ENCODE measurements at places on chromosomes 3 and 15.

- no peak for DNase-seq
These were observed 3.2 kb upstream of the GPR171 start for GRCh38 chr3:151206201-151206600.

- peak; percentile 78 for DNase-seq
These were observed 27.2 kb upstream of the TNFSF10 start for GRCh38 chr3:172550347-172550943.

DNA sequence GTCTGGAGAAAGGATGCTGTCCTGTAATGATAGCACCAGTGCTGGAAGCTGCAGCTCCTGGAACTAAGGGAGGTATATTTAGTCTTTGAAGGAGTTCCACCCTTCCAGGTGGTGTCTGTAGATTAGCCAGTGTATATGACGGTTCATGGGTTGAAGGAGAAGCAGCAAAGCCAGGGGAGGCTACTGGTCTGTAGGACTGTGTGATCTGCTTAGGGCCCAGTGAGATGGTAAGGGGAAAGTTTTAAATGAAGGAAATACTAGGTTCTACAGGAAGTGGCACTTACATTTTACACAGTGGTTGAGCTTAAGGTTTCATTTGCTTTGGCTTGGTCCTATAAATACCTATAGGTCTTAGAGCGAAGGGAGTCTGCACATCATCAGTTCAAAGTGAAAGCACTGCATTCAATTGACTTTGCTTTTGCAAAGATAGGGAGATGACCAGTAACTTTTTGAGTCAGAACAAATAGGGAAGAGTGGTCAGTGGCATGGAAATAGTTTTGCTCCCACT, 5.6 kb downstream of the SLC25A38 start:
- DNase-seq, result no peak

GRCh38 chr3:142896201-142896755, 7.4 kb upstream of the PCOLCE2 start:
- DNase-seq, result no peak

- DNase-seq, result no peak
These were observed 317.8 kb upstream of the AGTR1 start for GRCh38 chr3:148379763-148380382.

DNA sequence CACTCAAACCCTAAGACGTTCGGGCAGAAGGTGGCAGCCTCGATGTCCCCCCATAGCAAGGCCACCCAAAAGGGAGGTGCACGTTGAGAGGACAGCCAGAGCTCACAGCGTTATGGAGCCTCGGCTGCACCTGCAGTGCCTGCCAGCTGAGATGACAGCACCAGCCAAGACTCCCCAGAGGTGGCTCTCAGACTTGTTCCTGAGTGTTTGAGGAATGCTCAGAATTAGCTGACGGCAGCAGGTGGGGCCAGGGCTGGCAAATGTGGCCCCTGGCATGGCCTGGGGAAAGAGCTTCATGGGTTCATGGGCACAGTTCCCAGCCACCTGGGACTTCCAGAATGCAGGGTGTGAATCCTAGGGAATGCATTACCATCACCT, 177.8 kb downstream of the KLF13 start:
- no peak for DNase-seq

DNA sequence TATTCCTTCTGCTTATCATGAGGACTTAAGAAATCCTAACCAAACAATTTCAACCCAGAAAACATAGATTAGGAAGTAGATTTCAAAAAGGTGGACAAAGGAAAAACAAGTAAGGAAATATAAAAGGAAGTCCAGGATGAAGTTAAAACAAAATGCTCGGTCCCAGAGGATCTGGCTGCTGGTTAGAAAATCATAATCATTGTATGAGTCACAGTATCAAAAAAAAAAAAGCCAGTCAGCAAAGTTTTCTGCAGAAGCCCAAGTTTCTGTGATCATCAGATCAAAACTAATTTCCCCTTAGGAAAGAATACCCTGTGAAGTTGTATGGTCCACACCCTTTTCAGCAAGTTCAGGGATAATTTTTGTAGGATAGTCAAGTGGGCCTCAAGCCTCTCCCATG, 43.0 kb upstream of the LRTM1 start:
- DNase-seq, result no peak

- DNase-seq, result peak; percentile 59
These were observed 4.6 kb upstream of the SIN3A start for GRCh38 chr15:75455982-75456531.

GRCh38 chr3:146421819-146422759, 47.3 kb downstream of the PLSCR2 start:
- no peak for DNase-seq

GRCh38 chr3:12423918-12424630, 60.2 kb upstream of the TSEN2 start:
- DNase-seq, result no peak

GRCh38 chr3:38575279-38575843, 74.1 kb downstream of the SCN5A start:
- no peak for DNase-seq

DNA sequence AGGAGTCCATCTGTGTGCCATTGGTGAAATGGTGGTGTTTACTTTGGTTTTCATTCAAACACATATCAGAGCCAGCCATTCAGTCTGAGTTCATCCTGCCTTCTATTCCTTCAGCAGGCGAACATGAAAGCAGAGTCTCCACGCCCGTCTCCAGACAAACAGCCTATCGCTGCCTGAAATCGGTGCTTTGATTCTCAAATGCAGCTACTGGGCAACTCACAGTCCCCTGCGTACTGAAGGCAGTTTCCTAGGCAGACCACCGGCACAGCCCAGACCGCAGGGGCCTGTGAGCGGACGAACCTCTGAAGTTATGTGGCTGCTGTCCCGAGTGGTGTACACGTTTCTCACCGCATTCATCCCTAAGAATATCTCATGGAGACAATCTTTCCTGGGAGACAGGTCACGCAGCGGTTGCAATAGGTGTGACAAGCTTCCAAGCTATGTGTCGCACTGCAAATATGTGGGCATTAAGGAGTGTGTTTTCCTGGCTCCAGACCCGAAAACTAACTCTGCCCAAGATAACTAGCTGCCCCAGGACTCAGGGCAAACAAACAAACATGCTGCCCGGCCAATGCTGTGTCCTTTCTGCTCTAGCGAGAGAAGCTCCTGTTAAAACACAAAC, 16.9 kb upstream of the RYR3 start:
- DNase-seq, result no peak

DNA sequence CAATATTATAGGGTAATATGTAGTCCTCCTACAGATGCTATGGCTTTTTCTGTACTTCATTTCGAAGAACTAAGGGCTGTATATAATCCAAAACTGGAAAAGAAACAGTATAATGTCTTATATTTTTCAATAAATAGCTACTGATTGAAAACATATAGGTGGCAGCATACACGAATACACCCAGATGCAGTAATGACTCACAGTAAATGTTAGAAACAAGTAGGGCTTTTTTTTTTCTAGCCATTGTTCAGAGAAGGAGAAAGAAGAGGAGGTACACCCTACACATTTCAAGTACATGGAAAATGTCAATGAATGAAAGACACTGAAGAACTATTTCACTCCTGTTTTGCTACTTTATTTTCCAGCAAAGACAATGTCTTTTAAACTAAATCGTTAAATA, 9.4 kb downstream of the DAZL start:
- no peak for DNase-seq

DNA sequence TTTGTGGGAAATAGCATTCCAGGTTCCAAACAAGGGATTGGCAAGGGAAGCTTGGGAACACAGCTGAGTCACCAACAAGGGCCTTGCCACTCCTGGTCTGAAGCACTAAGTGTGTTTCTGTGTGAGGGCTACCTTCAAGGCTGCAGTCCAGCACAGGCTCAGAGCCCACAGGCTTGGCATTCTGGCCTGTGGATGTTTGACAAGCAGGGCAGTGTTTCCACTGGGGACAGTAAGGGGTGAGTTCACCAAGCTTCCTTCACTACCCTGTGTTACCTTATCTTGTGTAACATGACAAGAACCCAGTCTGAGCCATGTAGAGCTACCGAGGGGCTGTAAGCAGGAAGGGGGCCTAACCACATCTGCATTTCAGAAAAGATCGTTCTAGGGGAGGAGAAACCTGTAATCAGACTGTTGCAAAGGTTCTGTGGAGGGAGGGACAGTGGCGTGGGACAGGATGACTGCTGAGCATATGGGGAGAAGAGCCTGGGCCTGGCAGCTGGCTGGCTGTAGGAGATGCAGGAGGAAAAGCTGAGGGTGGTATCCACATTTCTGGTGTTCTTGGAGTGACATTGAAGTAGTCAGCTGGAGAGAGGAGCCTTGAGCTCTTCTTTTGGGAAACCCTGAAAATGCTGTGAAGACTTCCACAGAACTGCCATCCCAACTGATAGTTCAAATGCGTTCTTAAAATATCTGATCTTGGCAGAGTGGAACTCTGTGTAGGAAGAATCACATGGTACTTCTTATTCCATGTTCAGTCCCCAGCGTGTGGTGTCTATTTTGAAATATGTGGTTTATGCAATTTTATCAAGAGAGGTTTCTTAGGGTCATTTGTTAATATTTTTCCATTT, 61.3 kb downstream of the CTDSPL start:
- DNase-seq, result no peak

GRCh38 chr15:64921711-64922110, 10.0 kb downstream of the ANKDD1A start:
- DNase-seq, result no peak

DNA sequence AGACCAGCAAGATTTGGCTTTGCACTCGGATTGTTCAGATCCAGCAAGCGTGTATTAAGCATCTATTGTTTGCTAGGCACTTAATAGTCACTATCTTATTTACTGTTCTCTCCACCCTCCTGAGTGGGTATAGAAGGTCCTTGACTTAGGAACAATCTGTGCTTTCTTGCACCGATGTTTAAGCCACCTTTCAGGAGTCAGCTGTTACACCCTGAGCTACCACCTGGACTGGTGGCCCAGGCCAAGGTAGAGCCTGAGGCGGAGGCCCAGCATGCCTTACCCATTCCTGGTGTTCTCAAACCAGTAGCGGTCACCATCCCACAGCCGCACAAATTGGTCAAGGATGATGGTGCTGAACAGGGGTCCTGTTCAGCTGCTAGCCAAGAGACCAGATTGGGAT, 10.0 kb downstream of the DUOX1 start:
- DNase-seq, result no peak

DNA sequence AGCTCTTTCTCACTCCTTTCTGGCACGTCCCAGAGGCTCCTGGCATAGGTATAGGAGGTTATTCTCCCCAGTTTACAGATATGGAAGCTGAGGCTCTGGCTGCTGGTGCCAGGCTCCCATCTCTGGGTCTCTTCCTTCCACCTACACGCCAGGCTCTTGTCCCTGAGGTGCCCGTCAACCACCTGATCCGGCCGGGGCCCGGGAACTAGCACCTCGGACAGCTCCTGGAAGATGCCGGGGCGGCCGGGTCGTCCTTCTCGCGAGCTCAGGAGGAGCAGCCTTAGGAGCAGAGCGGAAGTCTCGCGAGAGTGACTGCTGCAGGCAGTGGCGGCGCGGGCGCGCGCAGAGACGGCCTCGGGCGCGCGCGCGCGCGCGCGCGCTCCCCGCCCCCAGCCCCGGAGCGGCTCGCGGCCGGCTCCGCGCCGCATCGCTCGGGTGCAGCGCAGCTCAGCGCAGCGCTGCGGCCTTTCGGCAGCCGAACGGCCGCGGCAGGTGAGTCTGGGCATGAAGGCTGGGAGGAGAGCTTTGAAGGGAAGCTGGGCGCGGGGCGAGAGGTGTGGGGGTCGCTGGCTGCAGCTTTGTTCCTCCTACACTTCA, at the start of gene SCAMP5:
SCAMP5 (plus strand) TSS at position 382 of the 597 bp plus-strand sequence. CDS start 16,277 bp downstream, outside the sequence.
- peak; percentile 87 for DNase-seq

DNA sequence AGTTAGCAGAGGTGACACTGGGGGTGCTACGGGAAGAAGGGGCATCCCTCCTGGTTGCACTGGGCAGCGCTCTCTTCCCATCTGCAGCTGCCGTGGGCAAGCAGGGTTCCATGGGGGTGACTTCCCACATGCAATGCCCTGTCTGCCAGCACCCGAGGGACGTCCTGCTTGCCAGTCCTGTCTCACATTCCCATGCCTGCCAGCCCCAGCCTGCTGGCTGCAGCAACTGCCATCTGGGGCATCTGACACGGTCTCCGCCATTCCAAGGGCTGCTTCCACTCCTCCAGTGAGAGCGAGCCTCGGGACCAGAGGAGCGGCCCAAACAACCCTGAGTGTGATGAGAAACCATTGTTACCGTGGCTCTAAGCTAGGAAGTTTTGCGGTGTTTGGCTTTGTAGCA, 45.4 kb upstream of the RPL32 start:
- no peak for DNase-seq

DNA sequence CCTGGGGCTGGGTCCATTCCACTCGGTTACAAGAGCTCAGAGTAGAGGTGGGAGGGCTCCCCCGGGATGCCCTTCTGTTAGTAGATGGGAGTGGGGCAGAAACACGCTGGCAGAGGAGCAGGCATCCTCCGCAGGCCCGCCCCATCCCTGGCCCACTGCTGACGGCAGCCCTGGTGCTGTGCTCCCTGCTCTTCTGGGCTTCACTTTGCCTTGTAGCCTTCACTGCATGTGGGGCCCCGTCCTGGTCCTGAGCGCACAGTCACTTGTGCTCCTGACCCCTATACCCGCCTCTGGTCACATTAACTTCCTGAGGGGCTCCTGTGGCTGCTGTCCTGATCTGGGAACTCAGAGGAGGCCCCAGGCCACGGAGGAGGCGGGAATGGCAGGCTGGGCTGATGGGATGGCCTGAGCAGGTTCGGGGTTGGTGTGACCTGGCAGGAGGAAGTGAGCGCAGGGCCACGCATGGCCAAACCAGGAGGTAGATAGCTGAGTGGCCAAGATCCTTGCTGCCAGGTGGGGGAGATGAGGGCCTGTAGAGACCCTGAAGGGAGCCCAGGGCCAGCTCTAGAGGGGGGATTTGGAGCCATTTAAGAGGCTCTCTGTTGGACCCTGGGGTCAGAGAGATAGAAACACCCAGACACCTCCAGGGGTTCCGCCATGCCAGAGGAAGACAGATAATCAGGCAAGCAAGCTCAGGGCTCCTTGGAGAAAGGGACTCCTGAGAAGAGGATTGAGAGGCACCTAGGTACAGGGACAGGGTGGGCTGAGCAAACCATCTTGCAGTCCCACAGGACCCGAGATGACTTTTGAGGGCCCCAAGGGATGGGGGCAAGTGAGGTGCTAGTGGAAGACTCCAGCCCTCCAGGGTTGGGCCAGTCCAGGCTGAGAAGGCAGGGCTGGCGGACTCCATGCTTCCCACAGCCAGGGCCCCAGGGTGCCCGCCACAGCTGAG, 92.2 kb upstream of the PRR23E start:
- no peak for DNase-seq

GRCh38 chr3:123914829-123915228, 30.7 kb upstream of the MYLK start:
- no peak for DNase-seq

GRCh38 chr3:132469326-132469725, 52.0 kb downstream of the DNAJC13 start:
- DNase-seq, result no peak

GRCh38 chr3:31754575-31755278, 222.0 kb downstream of the STT3B start:
- no peak for DNase-seq

GRCh38 chr3:181497358-181497757, 214.4 kb upstream of the SOX2 start:
- DNase-seq, result no peak
